ENCODE measurements at places on chromosomes 1 and 21. TPM values are rescaled to one million over a fixed set of nuclear protein-coding genes. Genes with fewer than 3 reads are reported as not detected.

DNA sequence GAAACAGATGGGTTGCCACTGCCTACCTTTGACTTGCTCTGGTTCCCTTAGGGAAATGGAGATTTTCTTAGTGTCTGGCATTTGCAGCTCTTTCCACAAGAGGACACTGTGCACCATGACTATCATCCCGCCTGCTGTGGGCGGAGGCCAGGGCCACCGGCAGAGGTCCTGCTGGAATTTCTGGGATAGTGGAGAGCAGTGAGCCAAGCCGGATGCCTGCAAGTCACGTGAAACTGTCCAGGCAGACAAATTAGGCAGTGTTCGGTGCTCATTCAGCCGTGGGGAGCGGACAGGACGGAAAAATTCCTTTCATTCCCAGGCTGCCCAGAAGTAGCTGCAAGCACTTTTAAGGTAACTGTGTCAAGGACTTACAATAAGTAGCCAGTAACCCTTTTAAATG, 43.4 kb downstream of the IGSF5 start:
- no peak for DNase-seq

- DNase-seq, result no peak
Measured at GRCh38 chr1:77732090-77732489, 27.6 kb downstream of the USP33 start.

GRCh38 chr1:19885821-19886220, 3.6 kb downstream of the OTUD3 start:
- no peak for DNase-seq

- no peak for DNase-seq
Measured at GRCh38 chr1:40638097-40639036, 27.1 kb downstream of the RIMS3 start.

DNA sequence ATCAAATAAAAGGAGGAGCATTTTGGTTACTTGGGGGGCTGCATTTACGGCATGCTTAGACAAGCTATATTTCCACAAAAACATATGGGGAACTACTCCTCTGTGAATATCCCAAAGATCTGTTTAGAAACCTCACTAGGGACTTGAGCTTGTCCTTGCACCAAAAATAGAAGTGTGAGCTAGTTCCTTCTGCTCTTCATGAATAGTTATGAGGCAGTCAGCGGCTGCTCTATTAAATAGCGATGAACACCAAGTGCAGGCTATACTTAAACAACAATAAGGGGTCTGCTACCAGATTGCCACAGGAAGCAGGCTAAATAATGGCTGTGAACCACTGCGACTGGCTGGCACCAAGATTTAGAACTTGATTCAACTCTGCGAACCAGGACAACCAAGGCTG, 190.1 kb downstream of the PCP4 start:
- DNase-seq, result no peak

The AMY1A gene
- total RNA-seq, result not detected

Measured in hematopoietic multipotent progenitor cell (in vitro differentiated cells).